Pulmonary artery endothelial cell (primary cell): ENCODE measurements at places on chromosomes 4 and X.

DNA sequence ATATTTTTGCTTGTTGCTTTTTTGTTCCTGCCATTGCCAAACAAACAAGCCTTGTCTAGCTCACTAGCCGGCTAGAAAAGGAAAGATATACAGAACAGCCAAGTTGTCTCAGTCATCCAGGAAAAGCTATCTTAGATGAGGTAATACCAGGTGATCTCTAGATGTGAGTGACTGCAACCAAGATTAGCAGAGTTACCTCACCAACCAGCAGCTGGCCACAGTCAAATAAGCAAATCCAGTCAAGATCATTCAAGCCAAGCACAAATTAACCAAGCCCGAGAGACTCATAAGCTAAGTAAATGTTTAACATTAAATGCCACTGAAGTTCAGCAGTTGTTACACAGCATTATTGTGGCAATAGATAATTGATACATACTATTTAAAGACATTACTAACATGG is 108.6 kb downstream of the CENPC start:
- DNase-seq: no peak

GRCh38 chr4:155402941-155403340 is 26.2 kb upstream of the MAP9 start:
- DNase-seq: no peak

GRCh38 chr4:73447671-73448070 is 11.7 kb downstream of the AFP start:
- DNase-seq: no peak

DNA sequence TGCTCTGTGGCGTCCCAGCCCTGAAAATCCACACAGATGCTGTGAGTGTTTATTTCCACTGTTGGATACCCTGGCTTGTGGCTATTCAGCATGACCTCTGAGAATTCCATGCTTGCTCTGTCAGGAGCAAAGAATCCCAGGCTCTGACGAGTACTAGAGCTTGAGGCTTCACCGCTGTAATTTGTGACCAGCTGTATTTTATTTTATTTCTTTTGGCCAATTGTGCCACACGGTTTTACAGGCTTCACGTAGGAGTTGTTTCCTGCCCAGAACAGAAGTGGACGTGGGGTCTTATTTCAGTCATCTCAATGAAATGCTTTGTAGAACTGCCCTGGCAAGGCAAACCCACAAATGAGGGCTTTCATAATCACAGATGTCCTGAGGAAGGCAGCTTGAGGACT is 69.4 kb upstream of the CLDN34 start:
- DNase-seq: no peak

DNA sequence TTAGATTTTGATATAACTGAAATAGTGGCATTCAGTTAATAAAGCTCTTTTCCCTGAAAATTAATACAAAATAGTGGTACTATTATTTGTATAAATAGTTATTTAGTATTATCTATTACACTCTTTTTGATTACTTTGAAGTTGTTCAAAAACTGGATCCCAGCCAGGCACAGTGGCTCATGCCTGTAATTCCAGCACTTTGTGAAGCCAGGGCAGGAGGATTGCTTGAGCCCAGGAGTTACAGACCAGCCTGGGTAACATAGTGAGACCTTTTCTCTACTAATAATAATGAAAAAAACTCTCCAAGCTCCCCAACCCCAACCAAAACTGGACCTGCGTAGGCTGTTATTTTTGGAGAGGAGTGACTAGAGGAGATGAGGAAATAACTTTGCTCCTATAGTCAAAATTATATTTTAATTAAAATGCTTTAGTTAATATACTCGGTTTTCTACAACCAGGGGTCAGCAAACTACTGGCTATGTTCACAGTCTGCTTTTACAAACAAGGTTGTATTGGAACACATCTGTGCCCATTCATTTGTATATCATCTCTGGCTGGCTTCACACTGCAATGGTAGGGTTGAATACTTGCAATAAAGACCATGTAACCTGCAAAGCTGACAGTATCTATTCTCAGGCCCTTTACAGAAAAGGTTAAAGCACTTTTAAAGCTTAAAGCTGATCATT is 27.6 kb downstream of the GUCY1A1 start:
- no peak for DNase-seq

DNA sequence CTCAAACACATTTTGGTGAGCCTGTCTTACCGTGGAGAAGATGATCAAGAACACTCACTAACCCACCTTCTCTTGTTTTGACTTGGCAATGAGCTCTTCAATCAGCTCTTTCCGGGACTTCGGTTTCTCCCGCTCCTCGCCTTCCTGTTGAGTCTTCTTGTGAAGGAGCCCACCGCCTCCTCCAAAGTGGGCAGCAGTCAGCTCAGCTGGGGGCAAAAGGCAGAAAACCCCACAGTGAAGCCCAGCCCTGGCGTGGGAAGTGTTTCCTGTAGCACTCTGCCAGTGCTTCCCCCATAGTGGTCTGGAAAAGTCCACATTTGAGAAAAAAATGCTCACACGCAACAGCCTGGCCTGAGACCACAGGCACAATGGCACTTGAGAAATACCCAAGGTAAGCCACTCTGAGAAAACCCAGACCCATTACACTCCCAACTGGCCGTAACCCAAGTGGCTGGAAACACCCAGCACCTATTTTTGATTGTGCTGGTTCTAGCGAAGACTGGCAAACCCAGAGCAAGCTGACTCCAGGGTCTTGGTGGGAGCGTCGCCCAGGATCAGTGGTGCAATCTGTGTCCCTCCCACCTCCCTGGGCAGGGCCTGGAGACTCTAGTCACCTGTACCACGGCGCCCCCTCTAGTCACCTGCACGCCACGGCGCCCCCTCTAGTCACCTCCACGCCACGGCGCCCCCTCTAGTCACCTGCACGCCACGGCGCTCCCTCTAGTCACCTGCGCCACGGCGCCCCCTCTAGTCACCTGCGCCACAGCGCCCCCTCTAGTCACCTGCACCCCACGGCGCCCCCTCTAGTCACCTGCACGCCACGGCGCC is 8.6 kb downstream of the NOP14 start:
- no peak for DNase-seq

DNA sequence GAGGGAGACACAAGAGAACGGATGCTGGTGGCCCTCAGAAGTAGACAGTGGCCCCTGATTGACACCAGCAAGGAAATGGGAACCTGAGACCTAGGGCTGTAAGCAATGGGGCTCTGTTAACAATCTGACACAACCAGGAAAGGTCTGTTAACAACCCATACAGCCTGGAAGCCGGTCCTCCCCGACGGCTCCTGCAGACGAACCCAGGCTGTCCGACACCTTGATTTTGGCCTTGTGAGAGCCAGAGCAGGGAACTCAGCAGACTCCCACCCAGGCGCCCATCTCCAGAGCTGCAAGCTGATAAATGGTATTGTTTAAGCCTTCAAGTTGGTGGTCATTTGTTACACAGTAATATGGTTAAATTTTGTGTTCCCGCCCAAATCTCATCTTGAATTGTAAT is 10.2 kb upstream of the CYTL1 start:
- no peak for DNase-seq

DNA sequence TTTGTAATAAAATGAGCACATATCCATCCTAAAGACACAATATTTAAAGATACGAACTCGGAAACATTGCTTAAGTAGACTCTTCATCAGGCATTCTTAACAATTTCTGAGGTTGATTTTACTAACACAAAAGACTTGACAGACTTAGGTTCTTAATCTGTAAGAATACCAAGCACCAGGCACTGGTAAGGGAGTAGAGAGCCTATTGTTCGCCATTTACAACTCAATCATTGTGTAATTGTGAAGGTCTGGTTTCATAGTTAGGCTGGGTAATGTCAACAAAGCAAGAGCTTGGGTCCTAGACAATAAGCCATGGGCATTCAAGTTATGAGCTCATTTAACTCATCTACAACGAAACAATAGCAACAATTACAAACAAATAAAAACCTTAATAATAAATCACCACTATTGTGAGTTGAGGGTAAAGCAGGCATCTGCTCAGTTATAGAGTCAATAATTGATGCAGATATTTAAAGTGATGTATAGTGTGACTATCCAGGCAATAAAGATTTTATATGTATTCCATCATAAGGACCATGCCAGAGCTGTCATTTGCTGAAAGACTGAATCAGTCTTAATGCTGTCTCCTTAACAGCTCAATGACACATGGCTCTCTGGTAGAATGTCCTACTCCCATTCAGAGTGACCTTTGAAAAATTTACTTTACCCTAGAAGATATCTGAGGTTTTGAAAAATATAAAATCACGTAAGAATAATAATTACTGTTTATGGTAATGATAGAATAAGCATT is 664.0 kb upstream of the PCDH7 start:
- DNase-seq: no peak

DNA sequence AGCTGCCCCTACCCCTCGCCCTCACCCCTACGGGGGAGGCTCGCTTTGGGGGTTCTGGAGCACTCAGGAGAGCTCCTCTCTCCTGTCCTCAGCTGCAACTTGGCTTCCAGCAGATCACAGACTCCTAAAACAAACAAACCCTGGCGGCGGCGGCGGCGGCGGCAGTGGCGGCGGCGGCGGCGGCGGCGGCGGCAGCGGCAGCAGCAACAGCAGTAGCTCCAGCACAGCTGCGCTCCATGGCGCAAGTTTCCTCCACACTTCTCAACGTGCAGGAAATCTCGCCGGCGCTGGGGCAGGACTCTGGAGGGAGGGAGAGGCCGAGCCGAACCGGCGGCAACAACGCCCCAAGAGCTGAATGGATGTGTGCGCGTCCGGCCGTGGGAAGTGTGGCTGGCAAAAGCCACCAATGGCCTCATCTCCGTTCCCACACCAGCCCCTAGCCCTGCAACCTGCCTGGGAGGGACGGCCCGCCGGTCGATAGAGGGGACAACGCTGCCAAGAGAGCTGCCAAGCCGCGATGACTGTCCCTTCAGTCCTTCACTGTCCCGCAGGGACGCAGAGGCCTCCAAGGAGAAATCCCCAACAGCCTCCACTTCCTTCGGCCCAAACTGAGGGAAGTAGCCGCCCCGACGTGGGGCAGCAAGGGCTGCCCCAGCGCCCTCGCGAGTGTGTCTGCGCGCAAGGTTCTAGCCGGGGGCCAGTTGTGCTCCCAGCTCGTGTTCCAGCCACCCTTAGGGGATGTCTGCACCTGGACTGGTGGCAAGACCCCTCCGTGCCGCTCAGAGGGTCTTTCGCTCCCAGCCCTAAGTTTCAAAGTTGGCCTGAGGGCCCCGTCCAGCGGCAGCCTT is 775 bp downstream of the SHROOM4 start:
- DNase-seq: no peak

DNA sequence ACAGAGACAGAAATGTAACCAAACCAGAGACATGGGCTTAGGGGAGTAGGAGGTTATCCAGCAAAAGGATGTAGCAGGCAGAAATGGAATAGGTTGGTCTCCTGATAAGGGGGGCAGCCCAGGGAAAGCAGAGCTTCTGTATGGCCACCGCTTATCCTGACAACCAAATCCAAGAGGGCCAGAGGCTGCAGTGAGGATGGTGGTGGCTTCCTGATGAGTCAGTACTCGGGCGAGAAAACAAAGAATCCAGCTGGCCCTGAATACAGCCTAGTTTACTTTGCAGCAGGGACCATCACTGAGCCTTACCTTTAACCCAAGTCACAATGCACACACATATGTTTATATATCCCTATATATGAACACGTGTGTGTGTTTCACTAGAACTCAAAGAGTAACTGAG is 129.7 kb upstream of the FTHL17 start:
- no peak for DNase-seq

- no peak for DNase-seq
Measured at GRCh38 chr4:22356987-22357596, 158.8 kb downstream of the ADGRA3 start.

DNA sequence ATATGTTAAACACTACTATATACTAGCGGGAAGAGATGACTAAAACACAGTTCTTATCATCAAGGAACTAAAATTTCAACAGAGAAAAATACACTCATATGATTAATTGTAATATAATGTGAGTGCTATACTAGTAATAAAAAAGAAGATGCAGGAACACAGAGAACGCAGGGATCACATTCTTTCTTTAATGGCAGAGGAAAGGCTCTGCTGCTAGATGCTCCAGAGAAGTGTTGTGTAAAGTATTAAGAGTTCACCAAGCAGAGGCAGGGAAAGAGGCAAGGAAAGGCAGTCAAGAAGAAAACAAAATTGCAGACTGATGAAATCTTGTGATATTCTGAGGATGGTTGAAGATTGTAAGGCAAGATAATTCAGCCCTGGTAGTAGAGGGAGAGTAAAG is 394.7 kb downstream of the PDGFC start:
- no peak for DNase-seq

GRCh38 chrX:44227991-44228390 is 115.5 kb downstream of the EFHC2 start:
- DNase-seq: no peak

- DNase-seq: no peak
Measured at GRCh38 chr4:89836031-89836745, 773 bp downstream of the SNCA start.

GRCh38 chrX:110536816-110537215 is 178.2 kb downstream of the RTL9 start:
- DNase-seq: no peak
